NCI-H1105 treated with DMSO at 0.1 percent for 48 hours (cell line): ENCODE measurements at places on chromosomes 5 and 9.

DNA sequence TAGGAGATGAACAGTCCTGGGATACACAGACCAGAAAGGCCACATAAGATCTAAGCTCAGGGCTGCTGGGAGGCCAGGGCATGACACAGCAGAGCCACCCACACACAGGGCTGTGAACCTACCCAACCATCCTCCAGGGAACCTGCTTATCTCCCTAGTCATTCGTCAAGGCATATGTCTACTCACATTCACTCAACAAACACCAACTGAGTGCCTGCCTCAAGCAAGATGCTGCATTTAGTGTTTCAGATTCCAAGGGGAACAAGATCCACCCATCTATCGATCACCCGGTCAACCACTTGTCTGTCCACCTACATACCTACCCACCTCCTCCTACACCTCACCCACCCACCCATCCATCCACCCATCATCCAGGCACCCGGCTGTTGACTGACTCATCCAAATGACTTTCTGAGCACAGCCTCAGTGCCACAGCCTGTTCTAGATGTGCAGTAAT lies 1.9 kb downstream of the DPM2 start:
- DNase-seq = no peak

GRCh38 chr5:146660376-146660960 lies 144.5 kb upstream of the GPR151 start:
- no peak for DNase-seq

DNA sequence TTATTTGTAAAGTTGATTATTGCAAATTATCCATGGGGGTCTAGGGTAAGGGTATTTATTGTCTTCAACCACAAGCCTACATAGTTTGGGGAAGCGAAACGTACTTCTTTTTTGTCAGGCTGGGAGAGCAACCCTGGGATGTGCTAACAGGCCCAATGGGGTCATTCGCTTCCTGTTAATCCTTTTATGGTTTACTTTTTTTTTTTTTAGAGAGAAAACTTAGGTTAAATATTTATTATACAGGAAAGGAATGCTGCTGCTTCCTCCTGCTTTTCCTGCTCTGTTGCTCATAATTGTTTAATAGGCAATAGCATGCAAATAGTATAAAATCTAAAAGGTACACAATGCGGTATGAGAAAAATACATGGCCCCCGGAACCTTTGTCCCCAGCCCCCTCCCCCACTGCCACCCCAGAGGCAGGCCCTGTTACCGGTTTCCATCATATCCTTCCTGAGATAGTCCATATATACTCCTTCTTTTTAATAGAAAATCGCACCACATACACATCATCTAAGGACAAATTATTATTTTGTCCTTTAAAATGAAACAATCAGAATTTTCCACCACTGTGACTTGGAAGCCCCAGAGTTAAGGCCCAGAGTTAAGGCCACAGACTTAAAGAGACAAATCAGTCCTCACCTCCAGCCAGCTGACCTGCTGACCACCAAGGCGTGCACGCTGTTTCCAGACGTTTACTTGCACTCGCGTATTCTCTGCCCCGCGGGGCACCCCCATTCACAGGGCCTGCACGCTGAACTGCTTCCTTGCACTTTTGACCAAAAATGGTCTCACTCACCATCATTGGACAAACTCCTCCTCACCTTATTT lies 83.9 kb downstream of the NDFIP1 start:
- no peak for DNase-seq

- DNase-seq = no peak
Measured at GRCh38 chr9:107896544-107896943, 407.0 kb upstream of the KLF4 start.

GRCh38 chr9:84694248-84694647 lies 24.7 kb downstream of the NTRK2 start:
- DNase-seq = no peak

- no peak for DNase-seq
Measured at GRCh38 chr9:105535920-105536668, 21.8 kb upstream of the FKTN start.

GRCh38 chr5:64384765-64385164 lies 121.0 kb upstream of the RGS7BP start:
- no peak for DNase-seq

DNA sequence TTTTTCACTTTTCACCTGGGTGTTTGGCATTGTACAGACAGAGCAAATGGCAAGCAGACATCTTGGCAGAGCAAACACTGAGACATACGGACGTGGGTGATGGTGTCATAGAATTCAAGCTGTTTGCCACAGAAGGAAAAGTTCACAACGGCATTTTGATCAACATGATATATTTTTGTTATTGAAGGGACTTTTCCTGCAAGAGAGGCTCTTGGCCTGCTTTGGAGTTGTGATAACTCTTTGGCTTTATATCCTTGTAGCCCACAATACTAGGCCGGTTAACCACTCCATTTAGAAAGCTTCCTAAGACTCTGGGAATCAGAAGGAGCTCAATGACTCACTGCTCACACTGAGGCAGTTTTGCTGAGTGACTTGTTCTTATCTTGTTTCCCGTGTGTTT lies 1038.3 kb downstream of the TLE1 start:
- no peak for DNase-seq

DNA sequence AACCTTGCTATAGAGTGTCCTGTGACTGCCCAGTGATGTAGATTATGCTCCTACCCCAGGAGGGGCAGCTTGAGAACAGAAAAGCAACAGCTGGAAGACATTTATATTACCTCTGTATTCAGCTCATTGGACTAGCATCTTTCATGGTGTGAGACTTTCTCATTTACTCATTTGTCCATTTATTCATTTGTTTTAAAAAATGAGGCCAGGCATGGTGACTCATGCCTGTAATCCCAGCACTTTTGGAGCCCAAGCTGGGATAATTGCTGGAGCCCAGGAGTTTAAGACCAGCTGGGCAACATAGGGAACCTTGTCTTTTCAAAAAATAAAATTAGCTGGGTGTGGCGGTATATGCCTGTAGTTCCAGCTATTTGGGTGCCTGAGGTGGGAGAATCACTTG lies 130.0 kb upstream of the LHFPL2 start:
- DNase-seq = no peak

- DNase-seq = peak; percentile 49
Measured at GRCh38 chr5:64690417-64691151, at the start of gene SHISAL2B. SHISAL2B (plus strand) TSS chr5:64690503; CDS start chr5:64690624, 121 bp downstream.
